Activated T-helper 9 cell treated with anti-CD3 and anti-CD28 coated beads, Interleukin-2, amount 50 U/mL, for 16 hours (primary cell): ENCODE measurements at places on chromosomes 6 and 20.

- DNase-seq = no peak
Measured at GRCh38 chr6:41678511-41679084, 40.3 kb downstream of the MDFI start.

- no peak for DNase-seq
Measured at GRCh38 chr20:3686867-3687321, 5.1 kb upstream of the ADAM33 start.

- DNase-seq = no peak
Measured at GRCh38 chr6:168711666-168712300, 270.8 kb downstream of the SMOC2 start.

DNA sequence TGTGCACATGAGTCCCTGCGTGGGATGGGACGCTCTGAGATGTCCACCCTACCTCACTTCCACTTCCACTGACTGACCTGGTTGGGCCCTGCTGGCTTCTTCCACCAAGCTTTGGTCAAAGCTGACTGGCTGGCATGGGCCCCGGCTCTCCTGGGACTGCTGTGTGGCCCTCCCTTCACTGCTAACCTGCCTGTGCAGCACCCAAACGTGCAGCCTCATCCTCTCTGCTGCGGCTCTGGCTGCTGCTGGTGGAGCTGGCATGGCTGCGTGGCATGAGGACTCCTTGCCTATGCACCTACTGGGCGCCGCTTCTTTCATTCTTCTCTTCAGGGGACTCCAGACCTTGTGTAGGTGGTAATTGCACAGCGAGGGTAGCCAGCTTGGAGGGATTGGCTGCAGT is 18.7 kb upstream of the IP6K3 start:
- no peak for DNase-seq

DNA sequence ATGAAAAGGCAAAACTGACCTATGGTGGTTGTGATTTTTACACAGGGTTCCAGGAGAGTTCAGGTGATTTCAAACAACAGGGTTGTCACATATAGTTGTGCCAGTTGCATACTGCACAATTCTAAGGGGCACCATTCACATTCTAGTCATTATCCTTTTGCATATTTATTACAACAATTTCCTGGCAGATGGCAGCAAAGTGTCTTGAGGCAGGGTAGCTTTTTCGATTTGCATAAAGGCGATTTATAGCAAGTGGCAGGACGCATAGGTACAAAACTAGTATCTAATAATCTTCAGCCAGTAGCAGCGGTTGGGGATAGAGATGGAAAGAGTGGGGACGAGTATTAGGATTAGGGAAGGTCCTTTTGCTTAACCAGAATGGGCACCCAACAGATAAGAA is 46.5 kb upstream of the TRAF3IP2 start:
- no peak for DNase-seq

- DNase-seq = no peak
Measured at GRCh38 chr6:71592643-71593042, 293.7 kb upstream of the RIMS1 start.

DNA sequence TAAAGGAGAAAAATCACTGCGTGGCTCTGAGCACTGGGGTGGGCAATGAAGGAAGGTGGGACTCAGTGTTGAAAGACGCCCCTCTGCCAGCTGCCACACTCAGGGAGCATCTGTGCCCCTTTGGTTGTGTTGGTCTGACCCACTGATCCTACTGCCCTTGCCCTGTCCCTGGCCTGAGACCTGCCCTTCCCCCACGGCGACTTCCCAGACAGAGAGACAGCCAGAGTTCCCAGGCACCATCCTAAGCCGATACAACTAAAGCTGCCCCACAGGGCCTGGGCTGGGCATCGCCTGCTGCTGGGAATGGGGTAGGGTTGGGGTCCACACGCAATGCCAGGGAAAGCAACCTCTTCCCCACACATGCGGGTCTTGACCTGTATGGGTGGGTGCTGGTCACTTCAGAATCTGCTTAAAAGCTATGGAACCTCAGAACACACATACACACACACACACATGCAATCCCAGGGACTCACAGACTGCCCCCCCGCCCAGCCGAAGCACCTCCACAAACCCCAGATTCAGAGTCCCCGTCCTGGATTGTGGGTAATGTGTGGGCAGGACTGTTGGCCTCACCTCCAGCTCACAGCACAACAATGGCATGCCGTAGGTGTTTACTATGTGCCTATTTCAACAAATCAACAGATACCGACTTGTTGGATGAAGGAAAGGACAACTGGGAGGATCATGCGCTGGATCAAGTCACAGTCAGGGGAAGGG is 10.9 kb upstream of the SPDEF start:
- no peak for DNase-seq

DNA sequence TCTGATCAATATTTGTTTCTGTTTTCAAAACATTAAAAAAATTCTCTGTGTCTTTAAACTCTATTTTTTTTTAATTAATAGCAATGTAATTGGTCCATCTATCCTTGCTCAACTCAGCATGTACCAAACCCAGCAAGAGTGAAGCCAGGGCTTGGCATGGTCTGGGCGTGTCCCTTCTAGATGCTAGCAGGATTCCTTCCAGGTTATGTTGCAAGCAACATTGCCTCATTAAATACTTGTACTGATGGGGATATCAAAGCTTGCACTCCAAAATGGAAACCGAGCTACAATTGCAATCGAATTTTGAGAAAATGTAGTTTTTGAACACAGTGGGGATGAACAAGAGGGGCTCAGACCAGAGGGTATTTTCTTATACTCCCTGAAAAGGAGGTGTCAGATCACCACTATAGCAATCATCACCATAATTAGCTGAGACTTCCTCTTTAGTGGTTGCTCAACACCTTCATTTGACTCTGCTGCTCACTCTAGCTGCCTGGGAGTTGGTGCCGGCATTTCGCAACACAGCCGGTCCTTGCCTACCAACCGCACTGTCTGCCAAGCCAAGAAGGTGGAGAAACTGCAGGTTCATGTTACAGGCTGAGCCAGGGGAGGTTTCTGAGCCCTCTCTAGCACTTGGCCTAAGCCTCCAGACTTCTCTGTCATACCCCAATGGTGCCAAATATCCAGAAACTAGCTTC is 67.8 kb upstream of the RALGAPA2 start:
- DNase-seq = no peak
